ENCODE measurements at places on chromosomes 11 and 22. TPM values are rescaled to one million over a fixed set of nuclear protein-coding genes. Genes with fewer than 3 reads are reported as not detected.

The CHADL gene
- polyA plus RNA-seq, result 0.60 TPM

DNA sequence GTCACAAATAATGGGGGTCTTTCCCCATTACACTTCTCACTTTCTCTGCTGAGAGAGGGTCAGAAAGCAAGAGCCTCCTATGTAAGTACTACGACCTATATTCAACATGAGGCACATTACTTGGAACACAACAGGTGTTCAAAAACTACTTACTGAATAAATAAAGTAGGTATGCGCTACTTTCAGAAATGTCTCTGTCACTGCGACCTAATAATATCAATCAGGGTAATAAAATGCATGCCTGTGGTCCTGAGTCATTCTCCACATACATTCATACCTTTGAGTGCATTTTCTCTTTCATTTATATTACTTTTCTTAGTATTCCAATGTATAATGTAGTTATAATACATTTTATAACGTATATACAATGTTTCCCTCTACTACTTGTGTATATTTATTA is 838.9 kb downstream of the DLG2 start:
- H3K27me3 ChIP-seq, result no peaks in the 10 kb centered on the region
- DNase-seq, result no peak
- H3K4me1 ChIP-seq, result no peaks in the 10 kb centered on the region

GRCh38 chr11:118264569-118265465 is 720 bp upstream of the MPZL2 start:
- H3K27ac ChIP-seq, result no peak overlapping the region
- H3K4me1 ChIP-seq, result peaks cover 14% of the 10 kb centered on the region
- DNase-seq, result no peak
- H3K36me3 ChIP-seq, result no peaks in the 10 kb centered on the region

DNA sequence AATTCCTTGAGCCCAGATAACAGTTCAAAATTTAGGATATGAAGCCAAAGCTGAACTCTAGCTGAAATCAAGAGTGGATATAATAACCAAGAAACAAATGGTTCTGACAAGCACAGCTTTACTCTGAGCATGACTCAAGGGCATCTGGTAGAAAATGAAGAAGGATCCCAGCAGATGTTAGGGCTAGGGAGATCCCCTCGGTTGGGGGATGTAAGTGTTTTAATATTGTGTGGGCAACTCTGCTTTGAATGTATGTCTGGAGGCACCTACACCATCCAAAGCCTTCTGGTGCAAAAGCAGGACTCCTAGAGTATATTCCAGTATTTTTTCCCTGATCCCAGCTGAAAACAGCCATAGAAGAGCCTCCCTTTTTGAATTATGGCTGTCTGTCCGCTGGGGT is 61.7 kb downstream of the FLI1 start:
- no peak for DNase-seq
- H3K27me3 ChIP-seq, result no peaks in the 10 kb centered on the region
- peak overlapping the region; percentile 21 for H3K27ac ChIP-seq

DNA sequence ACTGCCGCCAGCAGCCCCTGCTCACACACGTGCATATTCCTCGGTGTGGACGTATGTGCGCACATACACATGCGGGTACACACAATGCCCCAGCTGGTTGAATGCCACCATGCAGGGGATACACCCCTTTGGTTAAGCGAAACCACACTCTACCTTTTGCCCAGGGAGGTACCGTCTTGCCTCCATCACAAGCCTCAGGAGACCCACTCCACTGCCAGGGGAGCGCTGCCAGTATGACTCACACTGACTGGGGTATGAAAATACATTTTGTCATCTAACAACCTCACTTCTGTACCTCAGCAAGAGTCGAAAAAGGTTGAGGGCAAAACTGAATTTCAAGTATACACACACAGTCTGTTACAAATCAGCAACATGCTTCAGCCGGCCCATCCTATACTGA is 39.4 kb downstream of the TMEM45B start:
- H3K4me1 ChIP-seq, result peaks cover 14% of the 10 kb centered on the region
- H3K4me3 ChIP-seq, result no peak overlapping the region
- H3K27ac ChIP-seq, result no peak overlapping the region
- no peaks in the 10 kb centered on the region for H3K27me3 ChIP-seq

DNA sequence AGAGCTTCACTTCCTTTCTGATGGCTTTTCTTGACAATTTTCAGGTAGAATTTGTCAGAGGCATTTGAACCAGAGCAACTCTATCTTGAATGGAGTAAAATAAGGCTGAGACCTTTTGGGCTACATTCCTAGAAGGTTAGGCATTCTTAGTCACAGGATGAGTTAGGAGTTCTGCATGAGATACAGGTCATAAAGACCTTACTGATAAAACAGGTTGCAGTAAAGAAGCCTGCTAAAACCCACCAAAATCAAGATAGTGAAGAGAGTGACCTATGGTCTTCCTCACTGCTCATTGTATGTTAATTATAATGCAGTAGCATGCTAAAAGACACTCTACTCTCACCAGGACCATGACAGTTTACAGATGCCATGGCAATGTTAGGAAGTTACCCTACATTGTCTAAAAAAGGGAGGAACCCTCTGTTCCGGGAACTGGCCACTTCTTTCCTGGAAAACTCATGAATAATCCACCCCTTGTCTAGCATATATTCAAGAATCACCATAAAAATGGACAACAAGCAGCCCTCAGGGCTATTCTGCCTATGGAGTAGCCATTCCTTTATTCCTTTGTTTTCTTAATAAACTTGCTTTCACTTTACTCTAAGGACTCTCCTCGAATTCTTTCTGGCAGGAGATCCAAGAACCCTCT is 1519.7 kb upstream of the TENM4 start:
- H3K4me1 ChIP-seq, result no peaks in the 10 kb centered on the region
- no peaks in the 10 kb centered on the region for H3K27me3 ChIP-seq
- H3K36me3 ChIP-seq, result no peaks in the 10 kb centered on the region
- no peak for DNase-seq
- H3K27ac ChIP-seq, result no peak overlapping the region

The MS4A1 gene
- 0.92 TPM for polyA plus RNA-seq

The PTPN5 gene
- not detected for polyA plus RNA-seq

- no peaks in the 10 kb centered on the region for H3K27me3 ChIP-seq
- no peaks in the 10 kb centered on the region for H3K36me3 ChIP-seq
- H3K4me1 ChIP-seq, result peaks cover 9% of the 10 kb centered on the region
Measured at GRCh38 chr22:49944399-49944891, 16.1 kb upstream of the PIM3 start.

DNA sequence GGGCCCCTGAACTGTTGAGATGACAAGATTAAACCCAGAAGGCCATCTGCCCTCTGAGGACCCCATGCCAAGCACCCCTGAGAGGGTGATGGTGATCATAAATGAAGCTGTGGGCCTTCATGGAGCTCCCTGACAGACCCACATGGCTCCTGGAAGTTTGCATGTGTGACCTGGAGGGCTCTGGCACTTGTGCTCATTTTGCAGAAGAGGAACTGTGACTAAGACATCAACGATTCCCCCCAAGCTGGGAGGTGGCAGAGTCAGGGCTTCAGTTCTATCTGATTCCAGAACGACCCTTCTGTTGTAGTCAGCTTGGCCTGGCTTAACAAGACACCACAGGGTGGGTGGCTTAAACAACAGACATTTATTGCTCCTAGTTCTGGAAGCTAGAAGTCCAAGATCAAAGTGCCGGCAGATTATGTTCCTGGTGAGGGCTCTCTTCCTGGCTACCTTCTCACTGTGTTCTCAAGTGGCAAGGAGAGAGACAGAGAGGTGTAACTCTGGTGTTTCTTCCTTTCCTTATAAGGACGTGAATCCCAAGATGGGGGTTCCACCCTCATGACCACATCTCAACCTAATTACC is 46.4 kb upstream of the CD82 start:
- H3K27ac ChIP-seq, result no peak overlapping the region
- no peak for DNase-seq
- H3K4me3 ChIP-seq, result no peak overlapping the region
- no peaks in the 10 kb centered on the region for H3K4me1 ChIP-seq
- H3K27me3 ChIP-seq, result no peaks in the 10 kb centered on the region

DNA sequence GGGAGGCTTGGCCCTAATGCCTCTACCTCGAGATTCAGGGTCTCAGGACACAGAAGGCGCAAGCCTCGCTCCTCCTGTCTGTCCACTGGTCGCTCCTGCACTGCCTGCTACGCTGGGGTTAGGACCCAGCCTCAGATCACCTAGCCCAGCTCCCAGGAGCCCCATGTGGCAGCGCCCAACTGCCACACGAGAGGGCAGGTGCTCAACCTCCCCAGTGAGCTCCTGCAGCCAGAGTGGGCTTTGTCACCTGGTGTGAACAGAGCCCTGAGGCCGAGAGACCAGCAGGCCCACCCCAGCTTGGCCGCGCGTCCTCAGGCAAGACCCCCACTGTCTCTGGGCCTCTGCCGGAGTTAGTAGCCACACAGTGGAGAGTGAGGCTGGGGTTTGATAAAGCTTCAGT is 21.7 kb upstream of the PPARA start:
- no peak overlapping the region for H3K4me3 ChIP-seq
- no peaks in the 10 kb centered on the region for H3K36me3 ChIP-seq
- no peaks in the 10 kb centered on the region for H3K27me3 ChIP-seq
- H3K27ac ChIP-seq, result no peak overlapping the region
- H3K4me1 ChIP-seq, result no peaks in the 10 kb centered on the region
- DNase-seq, result no peak

DNA sequence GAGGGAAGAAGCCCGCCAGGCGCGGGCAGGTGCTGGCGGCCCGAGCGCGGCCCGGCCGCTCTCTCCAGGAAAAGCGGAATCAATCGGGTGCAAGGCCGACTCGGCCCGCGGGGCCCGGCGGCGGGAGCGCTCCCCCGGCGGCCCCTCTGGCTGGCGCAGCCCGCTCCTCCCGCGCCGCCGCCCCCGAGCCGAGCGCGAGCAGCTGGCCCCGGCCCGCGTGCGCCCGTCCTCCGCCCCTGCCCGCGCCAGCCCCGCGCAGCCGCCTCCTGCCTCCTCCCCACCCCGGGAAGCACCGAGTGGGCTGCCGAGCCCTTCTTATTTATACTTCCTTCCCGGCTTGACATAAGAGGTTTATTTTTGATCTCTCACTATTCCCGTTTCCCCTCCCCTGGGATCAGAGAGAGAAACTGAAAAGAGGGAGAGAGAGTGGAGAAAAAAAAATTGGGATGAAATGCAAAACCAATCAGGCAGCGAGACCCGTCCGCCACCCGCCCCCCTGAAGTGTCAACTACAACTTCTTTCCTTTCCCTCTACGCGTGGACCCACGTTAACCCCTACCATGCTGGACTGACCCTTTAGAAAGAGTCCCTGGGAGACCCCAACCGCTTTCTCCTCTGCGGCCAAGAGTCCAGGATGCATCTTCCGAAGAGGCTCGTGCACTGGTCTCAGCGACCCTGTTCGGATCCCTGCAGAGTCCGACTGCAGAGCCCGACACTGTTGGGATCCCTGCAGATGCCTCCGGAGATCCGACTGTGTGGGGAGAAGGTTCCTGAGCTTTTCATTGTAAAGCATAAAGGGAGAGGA is at the start of gene ADAMTS8:
TSS of gene ADAMTS8 (minus strand) at position 294 of the 804 bp plus-strand sequence. CDS start 323 bp downstream, outside the sequence.
- no peaks in the 10 kb centered on the region for H3K36me3 ChIP-seq
- H3K27me3 ChIP-seq, result no peaks in the 10 kb centered on the region
- H3K4me1 ChIP-seq, result no peaks in the 10 kb centered on the region
- no peak for DNase-seq
- no peak within 1 kb of the TSS for H3K27ac ChIP-seq

DNA sequence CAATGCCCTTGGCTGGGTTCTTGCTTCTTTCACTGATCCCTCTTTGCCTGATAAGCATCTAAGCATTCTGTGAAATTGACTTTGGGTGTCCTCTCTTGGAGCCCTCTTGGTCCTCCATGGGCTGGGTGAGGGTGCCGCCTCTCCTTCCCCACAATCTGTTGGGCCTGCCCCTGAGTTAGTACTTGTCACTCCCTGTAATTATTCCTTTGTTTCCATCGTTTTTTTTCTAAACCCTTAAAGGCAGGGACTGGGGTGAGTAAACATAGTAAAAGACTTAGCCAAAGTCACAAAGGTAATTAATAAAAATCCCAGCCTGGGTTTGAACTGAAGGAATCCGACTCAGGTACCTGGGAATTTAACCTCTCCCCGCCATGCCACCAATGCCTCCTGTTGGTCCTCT is 188.1 kb downstream of the MYO18B start:
- no peak overlapping the region for H3K4me3 ChIP-seq
- no peaks in the 10 kb centered on the region for H3K4me1 ChIP-seq
- DNase-seq, result no peak
- H3K27ac ChIP-seq, result no peak overlapping the region
- H3K27me3 ChIP-seq, result no peaks in the 10 kb centered on the region

DNA sequence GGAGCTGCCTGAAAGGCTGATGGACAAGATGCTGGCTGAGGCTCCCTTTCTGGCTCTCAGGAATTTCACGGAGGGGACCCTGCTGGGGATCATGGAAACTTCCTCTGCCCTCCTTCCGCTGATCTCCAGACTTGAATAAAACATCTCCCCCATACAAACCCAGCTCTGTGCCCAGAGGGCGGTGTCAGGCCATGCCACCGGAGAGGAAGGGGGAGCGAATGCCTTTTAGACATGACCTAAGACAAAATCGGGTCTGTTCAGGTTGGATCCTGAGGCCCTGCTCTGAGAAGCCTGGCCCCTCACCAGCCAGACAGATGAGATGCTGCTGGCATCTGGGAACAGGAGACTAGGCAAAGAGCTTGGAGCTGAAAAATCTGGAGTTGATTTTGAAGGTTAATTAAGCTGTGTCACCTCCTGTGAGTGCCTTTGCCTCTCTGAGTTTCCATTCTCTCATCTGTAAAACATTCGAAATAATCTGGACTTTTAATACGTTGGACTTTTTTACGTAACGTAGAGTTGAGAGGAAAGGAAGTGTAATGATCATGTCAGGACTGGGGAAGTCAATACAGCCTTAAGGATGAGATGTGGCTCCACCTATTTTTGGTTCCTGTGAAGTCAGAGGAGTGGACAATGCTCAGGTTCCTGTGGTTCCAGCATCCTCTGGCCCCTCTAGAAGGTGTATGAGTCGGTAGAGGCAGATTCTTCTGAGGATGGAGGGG is 163.6 kb downstream of the ST3GAL4 start:
- no peak for DNase-seq
- no peak overlapping the region for H3K4me3 ChIP-seq
- H3K27me3 ChIP-seq, result no peaks in the 10 kb centered on the region
- H3K27ac ChIP-seq, result no peak overlapping the region

DNA sequence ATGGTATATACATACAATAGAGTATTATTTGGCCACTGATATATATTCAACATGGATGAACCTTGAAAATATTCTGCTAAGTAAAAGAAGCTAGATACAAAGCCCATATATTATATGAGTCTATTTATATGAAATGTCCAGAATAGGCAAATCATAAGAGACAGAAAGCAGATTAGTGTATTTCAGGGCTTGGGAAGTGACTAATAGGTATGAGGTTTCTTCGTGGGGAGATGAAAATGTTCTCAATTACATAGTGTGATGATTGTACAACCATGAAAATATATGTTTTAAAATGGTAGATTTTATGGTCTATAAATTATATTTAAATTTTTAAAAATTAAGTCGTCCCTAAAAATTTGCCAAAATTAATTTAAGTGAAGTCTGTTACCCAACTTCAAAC is 92.2 kb downstream of the STK33 start:
- no peak overlapping the region for H3K4me3 ChIP-seq
- H3K36me3 ChIP-seq, result no peaks in the 10 kb centered on the region

The MRGPRE gene
- polyA plus RNA-seq, result not detected

The TMEM191C gene
- polyA plus RNA-seq, result 0.51 TPM

DNA sequence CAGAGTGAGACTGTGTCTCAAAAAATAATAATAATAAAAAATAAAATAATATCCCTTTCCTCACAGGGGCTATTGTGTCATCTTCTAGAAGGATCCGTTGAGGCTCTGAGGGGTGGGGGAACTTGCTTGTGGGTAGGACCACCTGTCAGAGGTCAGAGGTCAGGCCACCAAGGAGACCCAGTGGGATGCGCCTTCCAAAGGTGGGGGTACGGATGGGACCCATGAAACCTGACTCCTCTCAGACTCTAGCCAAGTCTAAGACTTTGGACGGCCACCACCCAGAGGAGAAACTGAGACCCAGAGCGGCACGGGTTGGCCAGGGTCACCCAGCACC is 367 bp upstream of the MMP11 start:
- peak overlapping the region; percentile 33 for H3K27ac ChIP-seq
- H3K27me3 ChIP-seq, result no peaks in the 10 kb centered on the region
- H3K4me1 ChIP-seq, result peaks cover 8% of the 10 kb centered on the region
- H3K36me3 ChIP-seq, result peaks cover 6% of the 10 kb centered on the region
- peak overlapping the region; percentile 43 for H3K4me3 ChIP-seq

The CACNA1I gene
- 1.8 TPM for polyA plus RNA-seq
